Activated CD8-positive, alpha-beta memory T cell treated with anti-CD3 and anti-CD28 coated beads, Interleukin-2, amount 50 U/mL, for 4 hours (primary cell): ENCODE measurements at places on chromosomes 16 and 17.

DNA sequence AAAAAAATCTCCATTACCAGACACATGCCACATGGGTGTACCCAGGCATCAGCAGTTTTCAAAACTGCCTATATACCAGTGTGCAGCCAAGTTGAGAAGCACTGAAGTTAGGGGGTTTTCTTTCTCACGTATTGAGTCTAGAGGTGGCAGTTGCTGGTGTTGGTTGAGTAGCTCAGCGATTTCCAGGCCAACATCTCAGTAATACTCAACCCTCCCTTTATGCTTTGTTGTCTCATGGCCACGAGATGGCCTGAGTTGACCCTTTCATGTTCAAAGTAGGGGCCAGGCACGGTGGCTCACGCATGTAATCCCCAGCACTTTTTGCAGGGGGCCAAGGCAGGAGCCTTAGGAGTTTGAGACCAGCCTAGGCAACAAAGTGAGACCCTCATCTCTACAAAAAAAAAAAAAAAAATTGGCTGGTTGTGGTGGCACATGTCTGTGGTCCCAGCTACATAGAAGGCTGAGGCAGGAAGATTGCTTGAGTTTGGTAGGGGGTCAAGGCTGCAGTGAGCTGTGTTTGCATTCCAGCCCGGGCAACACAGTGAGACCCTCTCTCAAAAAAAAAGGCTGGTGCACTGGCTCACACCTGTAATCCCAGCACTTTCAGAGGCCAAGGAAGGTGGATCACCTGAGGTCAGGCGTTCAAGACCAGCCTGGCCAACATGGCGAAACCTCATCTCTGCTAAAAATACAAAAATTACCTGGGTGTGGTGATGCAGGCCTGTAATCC lies 10.8 kb downstream of the LRRC3C start:
- DNase-seq, result no peak

DNA sequence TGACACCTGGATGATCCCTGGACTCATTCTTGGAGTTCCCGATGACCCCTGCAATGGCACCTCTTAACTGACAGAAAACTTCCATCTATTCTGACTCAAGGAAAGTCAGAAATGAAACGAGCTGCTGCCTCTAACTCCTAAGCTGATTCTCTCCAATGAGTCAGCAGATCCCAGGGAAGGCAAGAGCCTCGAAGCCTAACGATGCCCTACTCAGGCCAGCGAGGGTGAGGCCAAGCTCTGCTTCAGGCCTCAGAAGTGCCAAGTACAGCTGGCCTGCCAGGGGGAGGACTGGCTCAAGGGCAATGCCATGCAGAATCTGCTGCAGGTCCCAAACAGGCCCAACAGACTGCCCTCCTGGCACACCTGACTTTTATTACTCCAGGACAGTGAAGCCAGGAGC lies 36.3 kb downstream of the PLXDC1 start:
- DNase-seq, result no peak

GRCh38 chr16:28207399-28207798 lies 4.4 kb downstream of the XPO6 start:
- no peak for DNase-seq

GRCh38 chr16:81661082-81661481 lies 118.0 kb upstream of the PLCG2 start:
- no peak for DNase-seq

- no peak for DNase-seq
These were observed 5.2 kb downstream of the ZNF646 start for GRCh38 chr16:31079342-31079944.

GRCh38 chr17:36849871-36850348 lies 87.4 kb upstream of the LHX1 start:
- DNase-seq, result no peak

DNA sequence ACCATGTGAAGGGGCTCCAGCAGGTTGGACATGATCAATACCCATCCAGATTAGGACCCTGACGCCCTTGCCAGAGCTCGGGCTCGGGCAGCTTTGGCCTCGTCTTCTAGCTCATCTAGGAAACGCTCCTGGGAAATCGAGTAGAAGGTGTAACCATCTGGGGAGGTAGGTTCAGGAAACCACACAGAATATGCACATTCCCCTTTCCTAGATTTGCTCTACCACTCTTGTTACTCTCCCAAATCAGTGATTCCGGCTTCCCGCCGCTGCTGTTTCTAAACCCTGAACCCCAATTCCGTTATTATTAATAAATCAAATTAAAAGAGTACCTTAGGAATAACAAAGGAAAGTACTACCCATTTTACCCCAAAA lies 507 bp downstream of the COA3 start:
- no peak for DNase-seq

DNA sequence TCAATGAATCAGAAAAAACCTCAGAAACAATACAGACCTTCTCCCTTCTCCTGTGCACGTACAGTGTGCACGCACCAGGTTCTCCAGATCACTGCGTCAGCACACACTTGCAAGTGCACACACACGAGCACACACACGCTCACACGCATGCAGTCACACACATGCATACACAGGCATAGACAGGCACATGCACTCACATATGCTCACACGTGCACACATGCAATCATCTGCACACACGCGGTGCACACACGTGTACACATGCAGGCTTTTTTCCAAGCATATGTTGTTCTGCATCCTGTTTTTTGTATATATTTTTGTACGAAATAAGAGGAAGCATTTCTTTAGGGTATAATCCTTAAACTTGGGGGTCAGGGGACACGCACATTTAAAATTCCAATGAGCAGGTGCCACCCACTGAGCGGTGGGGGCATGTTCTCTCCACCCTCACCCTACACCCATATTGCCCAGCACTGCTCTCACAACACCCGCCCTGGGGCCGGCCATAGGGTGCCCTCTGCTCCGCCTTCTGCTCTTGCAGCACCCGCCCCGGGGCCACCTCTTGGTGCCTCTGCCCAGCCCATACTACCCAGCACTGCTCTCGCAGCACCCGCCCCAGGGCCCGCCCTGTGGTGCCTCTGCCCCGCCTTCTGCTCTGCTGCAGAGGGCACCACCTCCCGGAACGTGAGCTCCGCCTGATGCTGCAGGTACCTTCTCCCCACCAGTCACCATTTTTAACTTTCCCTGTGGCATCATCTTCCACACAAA lies 20.9 kb downstream of the KLHDC4 start:
- no peak for DNase-seq

DNA sequence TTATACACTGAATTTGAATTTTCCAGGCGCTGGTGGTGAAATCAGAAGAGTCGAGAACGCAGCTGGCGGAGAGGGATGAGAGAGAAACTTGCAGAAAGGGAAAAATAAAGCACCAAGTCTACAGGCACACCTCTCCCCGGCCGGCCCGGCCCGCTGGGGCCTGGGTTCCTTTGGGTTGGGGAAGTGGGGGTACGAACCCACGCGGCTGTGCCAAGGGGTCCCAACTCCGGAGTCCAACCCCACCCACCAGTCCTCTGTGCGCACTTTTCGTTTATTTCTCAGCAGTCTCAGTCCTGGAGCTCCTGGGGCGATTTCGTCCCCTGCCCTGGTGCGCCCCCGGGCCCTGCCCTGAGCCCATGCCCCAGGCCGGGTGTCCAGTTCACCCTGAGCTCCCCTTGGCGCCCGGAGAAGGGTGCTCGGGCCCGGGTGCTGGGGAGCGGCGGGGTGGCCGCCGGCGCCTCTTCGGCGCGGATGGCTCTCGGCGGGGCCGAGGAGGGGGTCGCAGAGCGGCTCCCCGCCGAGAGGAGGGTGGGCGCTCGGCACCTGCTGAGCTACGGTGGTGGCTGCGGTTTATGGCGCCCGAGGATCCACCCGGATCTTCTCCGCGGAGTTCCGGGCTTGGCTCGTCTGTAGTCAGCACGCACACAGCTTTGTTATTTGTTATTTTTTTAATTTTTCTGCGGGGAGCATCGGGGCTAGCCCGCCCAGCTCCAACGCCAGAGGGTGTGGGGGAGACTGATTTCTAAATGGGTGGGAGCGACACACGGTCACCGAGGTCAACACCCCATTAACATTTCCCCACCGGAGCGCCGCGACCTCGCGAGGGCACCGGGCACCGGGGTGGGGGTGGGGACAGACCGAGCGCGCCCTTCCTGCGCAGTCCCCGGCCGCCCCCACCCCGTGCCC lies 15.7 kb upstream of the CBX8 start:
- DNase-seq, result peak; percentile 17

DNA sequence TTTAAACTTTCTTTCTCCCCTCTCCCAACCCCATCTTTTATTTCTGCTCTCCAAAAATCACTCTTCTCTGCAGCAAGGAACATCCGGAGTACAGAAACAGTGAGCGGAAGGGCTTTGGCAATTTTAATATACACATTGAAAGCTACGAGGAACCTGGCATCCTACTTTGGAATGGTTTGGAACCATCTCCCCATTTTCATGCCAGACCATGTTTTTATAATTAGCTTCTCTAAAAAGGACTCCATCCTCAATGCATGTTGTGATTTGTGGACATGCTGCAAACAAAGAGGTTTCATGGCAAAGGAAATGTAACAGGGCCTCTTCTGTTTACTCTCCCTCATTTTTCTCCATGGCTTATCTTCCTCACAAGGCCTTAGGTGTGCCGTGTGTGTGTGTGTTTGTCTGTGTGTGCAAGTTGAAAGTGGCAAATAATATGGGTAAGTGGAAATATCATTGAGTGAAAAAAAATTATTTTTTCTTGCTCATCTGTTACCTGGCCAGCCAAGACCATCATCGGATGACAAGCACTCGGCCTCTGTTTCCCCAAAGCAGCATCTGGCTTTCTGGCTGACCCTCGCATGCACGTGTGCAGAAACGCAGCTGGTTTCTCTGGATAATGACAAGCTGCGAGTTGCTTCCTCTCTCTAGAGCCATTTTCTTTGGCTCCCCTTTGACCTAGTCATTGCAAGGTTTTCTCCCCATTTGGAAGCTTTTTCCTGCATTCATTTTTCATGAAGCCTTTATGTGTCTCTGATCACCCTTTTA lies 585.0 kb downstream of the TMEM114 start:
- DNase-seq, result no peak

- DNase-seq, result peak; percentile 67
These were observed 891 bp downstream of the CORO1A start for GRCh38 chr16:30184096-30184890.

DNA sequence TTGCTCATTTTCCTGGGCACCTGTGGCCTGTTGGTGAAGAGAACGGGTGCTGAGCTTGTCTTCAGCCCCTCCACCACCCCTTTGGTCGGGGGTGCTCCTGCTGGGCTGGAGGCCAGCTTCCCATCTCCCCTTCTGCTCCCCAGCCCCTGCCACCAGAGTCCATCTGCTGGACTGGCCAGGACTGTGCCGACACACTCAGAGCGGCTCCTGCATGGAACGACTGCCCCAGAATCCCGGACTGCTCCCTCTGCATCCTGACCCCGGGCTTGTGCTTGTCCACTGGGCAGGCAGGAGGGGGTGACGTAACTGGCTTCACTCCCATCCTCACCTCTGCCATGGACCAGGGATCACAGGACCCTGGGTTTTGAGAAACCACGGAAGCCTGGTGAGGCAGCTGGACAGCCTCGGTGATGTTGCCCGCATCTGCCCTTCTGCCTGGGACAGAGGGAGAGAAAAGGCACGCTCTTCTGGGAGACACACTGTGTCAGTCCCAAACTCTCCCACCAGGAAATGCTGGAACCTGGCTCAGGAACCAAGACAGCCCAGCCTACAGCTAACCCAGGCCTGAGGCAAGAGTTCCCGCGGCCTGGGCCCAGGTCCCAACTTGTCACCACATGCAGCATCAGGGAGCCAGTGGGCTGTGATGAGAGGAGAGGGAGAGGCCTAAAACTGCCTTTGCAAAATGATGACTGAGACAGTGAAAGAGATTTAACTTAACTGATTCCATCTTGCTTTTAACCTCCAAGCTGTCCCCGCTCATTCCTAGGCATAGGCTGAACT lies 16.1 kb upstream of the GSDMA start:
- DNase-seq, result no peak

- no peak for DNase-seq
These were observed 5.0 kb upstream of the SPIRE2 start for GRCh38 chr16:89823087-89823823.

GRCh38 chr17:21191698-21192097 lies 22.3 kb downstream of the TMEM11 start:
- DNase-seq, result no peak

- DNase-seq, result no peak
These were observed 7.9 kb downstream of the SUPT6H start for GRCh38 chr17:28669918-28670317.

- DNase-seq, result no peak
These were observed 154.4 kb downstream of the AXIN2 start for GRCh38 chr17:65407017-65407416.

GRCh38 chr17:48611213-48611612 lies 396 bp upstream of the HOXB7 start:
- no peak for DNase-seq

DNA sequence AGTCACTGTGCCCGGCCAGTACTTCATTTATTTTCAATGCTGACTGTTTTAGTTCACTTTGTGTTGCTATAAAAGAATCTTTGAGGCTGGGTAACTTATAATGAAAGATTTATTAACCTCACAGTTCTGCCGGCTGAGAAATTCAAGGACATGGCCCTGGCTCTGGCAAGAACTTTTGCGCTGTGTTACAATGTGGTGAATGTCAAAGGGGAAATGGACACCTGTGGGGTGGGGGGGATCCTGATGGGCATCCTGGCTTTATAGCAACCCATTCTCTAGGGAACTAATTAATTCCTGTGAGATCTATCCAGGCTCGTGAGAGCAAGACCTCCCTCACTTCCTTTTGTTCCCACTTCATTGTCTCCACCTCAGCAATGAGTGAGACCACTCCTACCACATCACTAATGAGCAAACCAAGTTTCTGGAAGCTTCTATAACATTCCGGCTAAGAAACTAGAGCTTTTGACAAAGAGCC lies 17.1 kb upstream of the CDH3 start:
- no peak for DNase-seq

GRCh38 chr16:57689762-57690558 lies 4.6 kb upstream of the DRC7 start:
- DNase-seq, result peak; percentile 31

DNA sequence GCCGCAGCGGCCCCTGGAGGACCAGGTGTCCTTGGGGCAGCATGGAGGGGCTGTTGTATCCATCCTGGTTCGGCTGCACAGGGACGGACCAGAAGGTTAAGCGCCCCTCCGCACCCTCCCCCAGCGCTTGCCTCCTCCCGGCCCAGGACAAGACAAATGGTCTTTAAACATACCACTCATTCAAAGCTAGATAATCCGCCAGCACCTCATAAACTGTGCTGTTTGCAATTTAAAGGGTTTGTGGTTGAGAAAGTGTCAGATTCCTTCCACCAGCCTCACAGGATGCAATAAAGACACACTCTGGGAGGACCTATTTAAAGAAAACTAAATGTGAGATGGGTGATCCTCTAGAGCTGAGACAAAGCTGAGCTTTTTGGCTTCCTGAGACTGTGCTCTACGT lies 426.2 kb upstream of the EEF2KMT start:
- DNase-seq, result no peak

GRCh38 chr17:81194941-81195901 lies 27.5 kb downstream of the CEP131 start:
- DNase-seq, result no peak

DNA sequence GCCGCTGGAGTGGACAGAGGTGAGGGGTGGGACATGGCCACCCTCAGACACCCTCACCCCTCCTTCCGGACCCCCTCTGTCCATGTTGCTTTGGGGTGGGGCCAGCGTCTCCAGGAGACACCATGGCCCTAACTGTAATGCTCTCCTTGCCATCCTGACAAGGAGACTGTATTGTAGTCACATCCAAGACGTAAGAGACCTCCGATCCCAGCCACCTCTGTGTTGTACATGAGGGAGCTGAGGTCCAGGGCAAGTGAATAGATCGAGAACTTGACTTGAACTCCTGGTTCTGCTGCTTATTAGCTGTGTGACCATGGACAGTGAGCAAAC lies 30.2 kb downstream of the POLR3E start:
- no peak for DNase-seq
